ENCODE measurements at places on chromosomes 5 and 9.

- no peak for DNase-seq
Observed at GRCh38 chr5:163439092-163439425, 1.7 kb downstream of the CCNG1 start.

DNA sequence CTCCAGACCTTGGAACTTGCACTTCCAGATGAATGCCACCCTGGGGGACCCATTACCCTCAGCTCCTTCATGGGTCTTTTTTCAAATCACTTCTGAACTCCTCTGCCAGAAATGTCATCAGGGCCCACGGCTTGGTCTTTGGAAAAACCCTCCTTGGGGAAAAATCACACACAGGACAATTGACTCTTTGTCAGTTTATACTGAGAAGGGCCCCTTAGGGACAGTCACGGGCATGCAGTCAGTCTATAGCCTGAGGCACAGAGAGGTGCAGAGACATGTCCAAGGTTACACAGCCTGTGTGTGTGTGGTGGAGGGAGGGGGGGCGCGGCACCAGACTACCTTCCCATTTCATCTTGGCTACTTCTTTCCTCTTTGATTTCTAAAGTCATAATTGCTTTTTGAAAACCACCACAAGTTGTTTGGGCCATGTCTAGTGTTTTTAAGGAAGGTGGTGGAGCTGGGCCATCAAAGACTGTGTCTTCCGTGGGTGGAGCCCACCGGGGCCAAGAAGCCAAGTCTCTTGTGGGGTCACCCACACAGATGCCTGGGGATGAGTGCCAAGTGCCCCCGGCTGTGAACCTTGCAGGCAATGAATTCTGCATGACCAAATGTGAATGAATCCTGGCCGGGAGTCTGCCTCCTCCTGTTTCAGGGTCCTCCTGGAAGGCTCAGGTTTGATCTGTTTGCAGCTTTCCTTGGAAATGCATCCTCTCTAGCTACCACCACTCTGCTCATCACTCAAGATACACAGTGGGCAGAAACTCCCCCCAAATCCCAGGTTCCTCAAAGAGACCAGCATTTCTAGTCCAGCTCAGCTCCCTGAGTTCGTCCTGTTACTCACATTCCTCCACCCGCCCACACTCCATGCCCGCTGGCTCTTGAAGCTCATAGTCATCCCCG lies 200.1 kb upstream of the TBC1D2 start:
- no peak for DNase-seq

DNA sequence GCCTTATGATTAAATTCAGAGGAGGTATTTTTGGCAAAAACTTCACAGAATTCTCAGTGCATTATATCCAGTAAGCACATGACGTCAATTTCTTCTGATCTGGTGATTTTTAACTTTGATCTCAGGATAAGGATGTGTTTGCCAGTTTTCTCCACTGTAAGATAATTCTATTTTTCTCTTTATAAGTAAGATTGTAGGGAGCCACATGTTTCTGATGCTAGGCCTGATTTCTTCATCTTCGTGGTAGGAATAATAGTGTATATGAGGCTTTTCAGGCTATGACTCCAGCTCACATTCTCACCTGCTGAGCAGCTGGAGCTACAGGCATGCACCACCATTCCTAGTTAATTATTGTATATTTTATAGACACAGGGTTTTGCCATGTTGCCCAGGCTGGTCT lies 32.1 kb upstream of the LMNB1 start:
- no peak for DNase-seq

GRCh38 chr9:137774775-137775386 lies 102.7 kb upstream of the CACNA1B start:
- DNase-seq = no peak

GRCh38 chr5:172111852-172112225 lies 76.2 kb downstream of the STK10 start:
- no peak for DNase-seq

GRCh38 chr9:135926402-135927194 lies 19.3 kb upstream of the CAMSAP1 start:
- DNase-seq = no peak

DNA sequence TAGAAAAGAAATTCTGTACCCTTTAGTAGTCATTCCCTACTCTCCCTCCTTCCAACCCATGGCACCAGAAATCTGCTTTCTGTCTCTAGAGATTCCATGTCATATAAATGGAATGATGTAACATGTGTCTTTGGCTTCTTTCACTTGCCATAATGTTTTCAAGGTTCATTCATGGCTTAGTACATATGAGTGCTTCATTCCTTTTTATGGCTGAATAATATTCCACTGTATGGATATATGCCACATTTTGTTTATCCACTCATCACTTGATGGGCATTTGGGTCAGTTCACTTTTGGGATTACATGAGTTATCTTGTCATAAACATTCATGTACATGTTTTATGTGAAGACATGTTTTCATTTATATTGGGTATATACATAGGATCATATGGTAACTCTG lies 19.4 kb downstream of the POLR3G start:
- no peak for DNase-seq

GRCh38 chr5:9207817-9208418 lies 338.0 kb downstream of the SEMA5A start:
- no peak for DNase-seq

DNA sequence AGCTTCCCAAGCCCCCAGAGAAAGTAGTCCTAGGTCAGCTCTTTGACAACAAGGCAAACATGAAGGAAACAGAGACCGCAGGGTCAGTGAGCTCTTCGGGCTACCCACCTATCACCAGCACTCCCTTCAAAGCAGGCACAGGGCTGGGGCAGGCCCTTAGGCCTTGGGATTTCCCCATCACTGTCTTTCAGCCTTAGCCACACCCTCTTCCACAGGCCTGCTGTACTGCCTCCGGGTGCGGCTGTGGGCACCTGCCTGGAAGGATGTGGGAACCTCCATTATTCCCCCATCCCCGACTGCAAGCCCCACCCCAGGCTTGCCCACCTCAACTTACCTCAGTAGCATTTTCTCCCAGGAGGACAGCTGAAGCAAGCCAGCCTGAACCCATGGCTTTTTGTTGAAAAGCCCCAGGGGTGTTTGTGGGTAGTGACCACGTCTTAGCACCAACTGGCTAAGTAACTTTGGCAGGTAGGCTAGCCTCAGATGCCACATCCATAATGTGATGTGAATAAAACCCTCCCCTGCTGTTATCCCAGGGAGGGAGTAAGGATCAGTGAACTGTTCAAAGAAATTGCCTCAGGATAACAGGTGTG lies 100.2 kb downstream of the PIK3R1 start:
- DNase-seq = no peak

DNA sequence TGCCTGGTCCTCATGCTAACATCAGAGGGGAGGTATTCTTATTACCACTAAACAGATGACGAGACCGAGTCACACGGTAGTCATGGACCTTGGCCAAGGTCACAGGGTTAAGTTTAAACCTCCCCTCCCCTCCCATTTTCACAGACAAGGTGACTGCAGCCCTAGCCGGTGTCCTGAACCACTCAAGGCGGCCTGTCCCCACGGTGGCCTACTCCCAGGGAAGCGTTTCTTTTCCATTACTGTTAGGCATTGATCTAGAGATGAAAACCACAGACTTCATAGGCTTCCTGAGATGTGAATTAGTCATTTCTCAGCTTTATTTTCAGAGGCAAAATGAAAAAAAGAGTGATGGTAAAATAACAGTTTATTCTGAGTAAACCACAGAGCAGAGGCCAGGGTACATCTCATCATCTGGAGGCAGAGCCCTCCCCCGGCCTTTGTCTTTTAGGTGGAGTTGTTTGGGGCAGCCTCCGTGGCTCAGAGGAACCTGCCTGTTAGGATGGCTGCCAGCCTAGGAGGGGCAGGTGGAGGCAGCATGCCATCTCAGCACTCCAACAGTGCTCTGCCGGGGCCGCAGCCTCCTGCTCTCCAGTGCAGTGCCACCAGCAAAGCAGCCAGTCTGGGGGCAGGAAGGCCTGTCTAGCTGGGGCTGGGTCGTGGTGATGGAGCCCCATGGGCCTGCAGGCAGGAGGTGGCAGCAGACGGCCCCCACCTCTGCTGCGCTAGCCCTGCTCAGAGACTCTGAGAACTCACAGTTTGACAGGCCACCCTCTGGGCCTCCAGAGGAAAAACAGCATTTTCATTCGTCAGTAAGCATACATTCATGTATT lies 71.2 kb downstream of the RAPGEF1 start:
- peak; percentile 22 for DNase-seq

DNA sequence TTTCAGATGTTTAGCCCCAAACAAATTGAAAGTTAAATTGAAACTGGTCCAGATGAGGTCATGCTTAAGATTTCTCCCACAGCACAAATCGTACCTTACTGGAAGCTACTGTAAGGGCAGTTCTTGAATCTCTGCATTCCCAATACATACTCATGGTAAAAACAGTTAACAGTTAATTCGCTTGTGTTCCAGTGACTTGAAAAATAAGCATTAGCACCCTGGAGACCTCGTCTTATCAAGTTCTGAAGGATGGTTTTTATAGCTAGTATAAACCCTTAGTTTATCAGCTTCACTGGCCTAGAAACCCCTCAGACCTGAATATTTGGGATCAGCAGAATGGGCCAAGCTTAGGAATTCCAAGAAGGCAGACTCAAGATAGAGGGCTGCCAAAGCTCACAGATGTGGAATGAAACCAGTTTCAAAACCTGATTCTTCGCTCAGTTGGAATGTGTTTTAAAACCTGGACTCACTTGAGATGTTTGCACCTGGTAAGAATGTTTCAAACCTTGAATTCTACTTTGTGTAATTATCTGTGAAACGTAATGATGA lies 103.6 kb downstream of the C9orf152 start:
- no peak for DNase-seq

DNA sequence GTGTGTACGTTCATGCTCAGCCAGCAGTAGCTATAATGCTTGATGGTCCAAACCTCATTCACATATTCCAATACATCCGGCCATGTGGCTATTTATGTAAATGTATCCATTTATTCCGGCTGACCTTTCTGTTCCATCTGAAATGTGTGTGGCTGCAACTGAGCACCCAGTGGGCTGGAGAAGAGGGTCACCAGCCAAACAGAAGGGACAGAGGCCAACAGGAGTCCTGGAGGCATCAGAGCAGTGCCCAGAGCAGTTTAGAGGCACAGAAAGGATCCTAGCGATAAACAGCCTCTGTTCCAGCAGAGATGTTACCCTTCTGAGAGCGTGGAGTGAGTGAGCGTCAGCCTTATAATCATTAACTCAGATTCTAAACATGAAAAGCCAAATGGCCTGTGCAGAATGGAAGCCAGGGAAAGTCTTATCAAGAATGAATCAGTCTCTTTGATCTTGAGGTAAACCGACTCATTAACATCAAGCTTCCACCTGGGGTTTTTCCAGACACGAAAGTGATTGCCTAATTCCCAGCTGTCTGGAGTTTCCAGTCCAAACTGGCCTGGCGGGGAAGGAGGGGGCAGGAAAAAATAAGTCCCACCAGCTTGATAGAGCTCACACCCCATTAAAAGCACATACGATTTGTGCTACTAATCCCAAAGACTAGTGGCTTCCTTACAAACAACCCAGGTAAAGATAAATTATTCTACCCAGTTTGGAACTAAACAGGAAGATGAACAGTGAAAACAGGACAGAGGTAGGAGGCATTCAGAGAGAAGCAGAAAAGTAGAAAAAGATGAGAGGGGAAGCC lies 55.7 kb downstream of the SUSD1 start:
- DNase-seq = no peak

- DNase-seq = peak; percentile 1
Observed at GRCh38 chr9:27726244-27727081, 153.2 kb upstream of the C9orf72 start.

GRCh38 chr5:10527281-10527950 lies 36.5 kb upstream of the ANKRD33B start:
- DNase-seq = no peak

- no peak for DNase-seq
Observed at GRCh38 chr5:55102348-55102747, at the start of gene GZMA. TSS of gene GZMA (plus strand) at chr5:55102646. CDS start at chr5:55102683, 37 bp downstream.

DNA sequence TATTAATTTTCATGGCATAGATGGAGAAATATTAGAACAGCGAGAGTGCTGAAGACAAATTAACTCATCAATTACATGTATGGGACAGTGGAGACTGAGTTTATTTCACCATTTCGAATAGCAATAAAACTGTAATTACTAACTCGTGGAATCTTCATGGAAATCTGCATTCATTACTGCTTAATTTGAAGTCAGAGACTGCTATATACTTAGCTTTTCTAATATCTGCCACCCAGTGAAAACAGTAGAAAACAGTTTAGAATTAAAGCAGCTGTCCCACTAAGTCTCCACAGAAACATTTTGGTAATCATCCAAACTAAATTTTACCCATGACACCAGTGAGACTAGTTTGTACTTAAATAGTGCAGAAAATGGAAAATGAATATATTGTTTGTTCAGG lies 56.8 kb downstream of the IZUMO3 start:
- DNase-seq = no peak

GRCh38 chr5:82365026-82365425 lies 86.9 kb upstream of the RPS23 start:
- DNase-seq = no peak

DNA sequence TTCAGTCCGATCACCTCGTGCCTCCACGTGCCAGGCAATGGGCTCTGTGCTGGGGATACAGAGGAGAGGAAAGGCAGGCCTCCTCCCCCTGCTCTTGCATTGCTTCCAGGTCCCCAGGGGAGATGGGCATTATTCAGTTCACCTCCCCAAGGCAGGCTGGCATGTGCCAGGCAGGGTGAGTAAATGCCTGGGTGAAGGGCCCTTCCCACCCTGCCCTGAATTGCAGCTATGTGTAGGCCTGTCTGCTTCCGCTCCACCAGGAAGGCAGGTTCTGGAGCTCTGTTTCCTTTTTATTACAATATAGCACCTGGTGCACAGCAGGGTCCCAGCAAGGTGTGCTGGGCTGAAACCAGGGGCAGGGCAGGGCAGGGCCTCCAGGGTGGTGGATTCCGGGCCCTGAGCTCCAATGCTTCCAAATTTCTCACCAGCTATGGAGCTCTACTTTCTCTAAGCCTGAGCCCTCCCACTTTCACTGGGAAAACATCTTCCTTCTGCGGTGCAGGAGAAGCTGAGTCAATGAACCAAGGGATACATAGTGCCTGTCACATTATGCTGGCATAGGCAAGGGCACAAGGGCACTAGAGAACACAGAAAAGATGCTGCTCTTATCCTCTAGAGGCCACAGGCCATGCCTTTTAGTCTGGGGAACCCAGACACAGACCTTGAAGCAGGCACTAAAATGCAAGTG lies 42.0 kb downstream of the SHB start:
- DNase-seq = no peak
